ENCODE measurements at places on chromosomes 7 and 10.

- peak; percentile 58 for DNase-seq
Measured at GRCh38 chr10:7311218-7311849, 99.5 kb downstream of the SFMBT2 start.

DNA sequence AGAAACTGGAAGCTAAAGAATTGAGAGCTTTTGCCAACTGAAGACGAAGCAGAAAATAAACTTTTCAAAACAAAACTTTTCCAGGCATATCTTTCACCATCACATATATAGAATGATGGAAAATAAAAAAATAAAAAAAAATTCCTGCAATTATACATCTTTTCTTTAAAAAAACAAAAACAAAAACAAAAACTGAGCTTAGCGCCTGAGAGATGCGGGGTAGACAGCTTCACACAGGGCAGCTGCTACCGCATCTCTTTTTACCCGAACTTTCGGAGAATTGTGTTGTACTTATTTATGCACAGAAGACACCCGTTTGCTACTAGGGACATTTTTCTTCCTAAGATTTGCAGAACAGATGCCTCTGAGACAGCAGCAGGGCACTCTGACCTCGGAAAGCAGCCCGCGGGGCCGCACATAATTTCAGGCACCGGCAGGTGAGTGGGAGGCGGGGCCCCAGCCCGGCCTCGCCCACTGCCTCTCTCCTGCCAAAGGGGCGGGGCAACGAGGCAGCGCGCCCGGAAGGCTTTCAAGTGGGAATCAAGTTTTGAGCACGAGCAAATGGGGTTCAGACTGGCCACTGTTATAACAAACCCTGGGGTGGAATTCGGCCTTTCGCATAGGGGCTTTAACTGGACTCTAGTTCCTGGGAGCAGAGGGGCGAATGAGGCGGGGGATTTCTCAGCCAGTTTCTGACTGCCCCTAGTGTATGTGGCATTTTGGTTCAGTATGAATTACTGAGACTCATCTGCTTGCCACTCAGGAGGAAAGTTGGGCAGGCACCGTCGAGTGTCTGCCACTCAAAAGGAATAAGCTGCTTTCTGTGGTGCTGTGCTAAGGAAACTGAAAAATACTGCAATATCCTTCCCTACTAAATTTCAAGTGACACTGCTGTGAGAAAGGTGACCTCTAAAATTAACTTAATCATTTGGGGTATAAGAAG is 18.5 kb upstream of the FAM133B start:
- DNase-seq = no peak

GRCh38 chr7:5041047-5041446 is 4.6 kb upstream of the RBAK start:
- no peak for DNase-seq

DNA sequence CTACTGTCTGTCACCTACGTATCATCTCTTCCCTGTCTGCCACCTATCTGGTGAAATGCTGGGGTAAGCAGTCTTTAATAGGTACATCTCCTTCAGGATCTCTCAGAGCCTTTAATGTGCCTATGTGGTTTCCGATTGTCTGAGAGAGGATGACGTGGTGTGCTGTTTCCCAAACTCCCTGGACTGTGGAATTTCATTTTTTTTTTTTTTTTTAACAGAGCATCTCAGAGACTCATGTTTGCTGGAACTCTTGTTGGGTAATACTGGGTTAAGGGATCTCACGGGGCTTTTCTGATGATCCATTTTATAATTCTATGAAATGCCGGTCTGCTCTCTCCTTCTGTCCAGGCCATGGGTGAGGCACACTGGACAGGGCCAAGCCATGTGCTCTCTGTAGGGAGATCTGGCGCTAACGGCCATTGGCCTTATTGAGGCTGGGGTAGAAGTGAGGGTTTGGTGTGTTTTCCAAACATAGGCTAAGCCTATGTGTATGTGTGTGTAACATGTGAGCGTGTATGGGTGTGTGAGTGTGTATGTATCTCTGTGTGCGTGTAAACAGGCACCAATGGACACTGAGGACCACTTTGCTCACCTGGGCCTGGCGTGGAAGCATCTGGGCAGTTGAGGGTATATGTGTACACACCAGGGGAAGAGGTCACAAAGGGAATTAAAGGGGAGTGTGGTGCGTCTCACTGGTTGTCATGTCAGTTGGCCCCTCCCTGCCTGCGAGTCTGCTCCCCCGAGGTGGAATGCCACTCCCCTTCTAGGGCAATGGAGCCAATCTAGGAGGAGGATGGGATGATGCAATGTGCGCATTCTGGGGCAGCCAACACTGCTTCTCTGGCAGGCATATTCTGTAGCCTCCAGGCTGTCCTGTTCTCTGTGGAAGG is 7.8 kb downstream of the ADRA2A start:
- no peak for DNase-seq

GRCh38 chr10:75959209-75959608 is 527.8 kb downstream of the LRMDA start:
- peak; percentile 80 for DNase-seq

- peak; percentile 97 for DNase-seq
Measured at GRCh38 chr7:105531792-105532671, at the start of gene RINT1. Gene RINT1 (plus strand): TSS chr7:105532201. CDS start chr7:105532316, 115 bp downstream.

Measured in RKO (cell line).